GM20000 (cell line): ENCODE measurements at places on chromosomes 5 and 9.

DNA sequence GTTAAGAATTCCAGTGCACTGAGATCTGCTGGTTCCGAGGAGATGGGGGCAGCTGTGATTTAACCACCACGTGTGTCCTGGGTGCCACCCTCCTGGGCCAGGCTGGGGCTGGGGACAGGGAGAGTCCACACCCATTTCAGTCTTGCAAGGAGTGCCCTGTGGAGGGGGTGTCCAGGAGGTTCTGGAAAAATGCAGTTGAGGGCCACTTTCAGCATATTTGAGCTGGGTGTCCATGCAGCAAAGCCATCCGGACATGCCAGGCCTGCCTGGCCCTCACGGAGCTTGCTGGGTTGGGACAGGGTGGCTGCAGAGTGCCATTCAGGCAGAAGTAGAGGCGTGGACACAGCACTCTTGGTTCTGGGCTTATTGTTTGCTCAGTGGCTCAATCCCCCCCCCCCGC, 68.1 kb downstream of the NEK6 start:
- no peak for DNase-seq

DNA sequence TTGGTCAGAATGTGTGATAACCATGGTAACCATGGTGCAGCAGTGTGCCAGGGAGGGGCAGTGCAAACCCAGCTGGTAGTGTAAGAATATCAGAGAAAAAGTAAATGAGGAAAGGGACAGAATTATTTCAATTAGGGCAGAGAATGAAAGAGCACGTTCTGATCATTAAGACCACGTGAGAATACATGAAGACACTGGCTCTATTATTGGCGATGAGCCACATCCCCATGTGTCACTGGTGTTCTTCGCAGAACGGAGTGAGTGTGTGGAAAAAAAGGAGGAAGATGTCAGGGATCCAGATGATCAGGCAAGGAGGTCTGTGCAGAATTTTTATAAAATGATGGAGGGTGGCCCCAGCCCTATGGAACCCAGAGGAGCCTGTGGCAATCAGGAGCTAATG, 315.5 kb downstream of the SEMA5A start:
- no peak for DNase-seq

DNA sequence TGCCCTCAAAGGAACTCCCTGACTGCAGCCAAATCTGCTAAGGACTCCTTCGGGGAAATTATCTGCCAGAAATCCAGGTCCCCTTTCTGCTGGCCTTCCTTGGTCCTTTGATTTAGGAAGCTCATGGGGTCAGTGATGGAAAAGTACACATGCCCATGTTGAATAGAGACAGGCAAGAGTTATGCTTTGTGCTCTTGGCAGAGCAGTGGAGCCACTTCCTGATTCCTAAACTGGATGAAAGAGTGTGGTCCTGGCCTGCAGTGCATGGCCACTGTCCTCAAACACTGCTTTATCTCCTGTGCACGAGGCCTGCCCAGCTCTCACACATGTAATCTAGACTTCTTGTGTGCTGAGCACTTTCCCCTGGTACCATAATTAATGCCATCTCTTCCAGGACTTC, 2.0 kb upstream of the EBF1 start:
- DNase-seq = no peak

- no peak for DNase-seq
Measured at GRCh38 chr5:179439181-179439985, 94.1 kb upstream of the ADAMTS2 start.

- no peak for DNase-seq
Measured at GRCh38 chr5:74992791-74993190, 59.6 kb downstream of the GCNT4 start.

DNA sequence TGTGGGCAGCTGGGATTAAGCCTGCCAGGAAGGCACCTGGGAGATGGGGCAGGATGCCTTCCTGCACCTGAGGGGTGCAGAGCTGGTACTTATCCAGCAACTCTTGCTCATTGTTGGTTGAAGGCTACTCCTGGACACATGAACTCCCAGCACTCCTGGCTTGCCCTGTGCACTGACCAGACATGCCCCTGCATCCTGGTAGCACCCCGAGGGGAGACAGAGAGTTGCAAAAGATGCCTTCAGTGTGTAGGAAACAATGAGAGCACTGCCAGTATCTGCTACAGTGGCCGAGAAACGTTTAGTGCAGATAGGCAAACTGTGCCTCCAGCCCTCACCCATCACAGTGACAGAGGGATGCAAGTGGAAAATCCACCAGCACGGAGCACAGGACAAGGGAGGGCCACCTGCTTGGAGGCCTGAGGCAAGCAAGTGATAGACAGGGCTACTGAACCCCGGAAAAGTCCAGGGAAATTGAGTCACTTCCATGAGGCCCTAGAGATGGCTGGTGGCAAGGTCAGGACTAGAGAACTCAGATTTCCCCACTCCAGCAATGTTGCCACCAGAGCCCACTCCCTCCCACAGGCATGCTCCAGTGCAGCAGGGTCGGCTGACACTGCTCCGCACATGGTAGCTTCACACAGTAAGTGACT, 171.1 kb downstream of the FSTL4 start:
- no peak for DNase-seq

DNA sequence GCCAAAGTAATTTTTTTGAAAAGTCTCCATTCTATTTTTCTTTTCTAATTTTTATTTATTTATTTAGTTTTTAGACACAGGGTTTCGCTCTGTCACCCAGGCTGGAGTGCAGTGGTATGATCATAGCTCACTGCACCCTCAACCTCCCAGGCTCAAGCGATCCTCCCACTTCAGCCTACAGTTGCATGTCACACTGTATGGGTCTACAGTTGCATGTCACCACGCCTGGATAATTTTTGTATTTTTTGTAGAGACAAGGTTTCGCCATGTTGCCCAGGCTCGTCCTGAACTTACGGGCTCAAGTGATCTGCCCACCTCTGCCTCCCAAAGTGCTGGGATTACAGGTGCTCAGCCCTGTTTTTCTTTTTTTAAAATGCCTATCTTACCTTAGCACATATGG, 10.7 kb downstream of the FANCC start:
- DNase-seq = no peak

GRCh38 chr5:68047035-68047434, 168.5 kb upstream of the PIK3R1 start:
- DNase-seq = no peak

DNA sequence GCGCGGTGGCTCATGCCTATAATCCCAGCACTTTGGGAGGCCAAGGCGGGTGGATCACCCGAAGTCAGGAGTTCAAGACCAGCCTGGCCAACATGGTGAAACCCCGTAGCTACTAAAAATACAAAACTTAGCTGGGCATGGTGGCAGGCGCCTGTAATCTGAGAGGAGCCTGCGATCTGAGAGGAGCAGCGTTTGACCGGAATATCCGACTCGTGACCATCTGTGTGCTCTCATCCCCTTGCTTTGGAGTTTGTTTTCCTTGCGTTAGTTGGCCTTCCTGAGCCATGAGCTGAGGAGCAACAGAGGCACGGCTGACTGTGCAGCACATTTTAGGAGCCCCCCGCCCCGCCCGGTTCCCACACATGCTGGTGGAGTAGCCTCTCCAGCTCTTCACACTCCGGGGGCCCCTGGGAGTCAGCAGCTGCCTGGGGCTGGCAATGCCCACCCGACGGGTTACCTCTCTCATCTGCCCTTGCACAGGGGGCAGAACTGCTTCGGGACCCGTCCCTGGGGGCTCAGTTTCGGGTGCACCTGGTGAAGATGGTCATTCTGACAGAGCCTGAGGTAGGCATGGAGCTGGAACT, 3.0 kb downstream of the ADAMTS13 start:
- DNase-seq = no peak

GRCh38 chr9:133347515-133347984, 381 bp downstream of the MED22 start:
- DNase-seq = peak; percentile 80

DNA sequence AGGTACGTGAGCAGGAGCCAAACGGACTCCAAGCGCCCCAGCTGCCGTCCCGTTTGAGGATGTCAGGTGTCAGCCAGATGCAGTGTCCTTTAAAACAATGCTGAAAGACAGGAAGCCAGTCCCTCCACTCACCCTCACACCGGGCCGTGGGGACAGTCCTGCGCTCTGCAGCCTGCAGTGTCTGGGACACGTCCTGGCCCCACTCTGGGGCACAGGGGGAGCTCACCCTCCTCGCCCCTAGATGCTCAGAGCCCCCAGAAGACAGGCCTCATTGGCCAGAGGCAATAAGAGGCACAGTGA, 79.7 kb downstream of the ZNF354C start:
- no peak for DNase-seq

GRCh38 chr5:2018390-2018724, 135.6 kb upstream of the IRX4 start:
- no peak for DNase-seq

DNA sequence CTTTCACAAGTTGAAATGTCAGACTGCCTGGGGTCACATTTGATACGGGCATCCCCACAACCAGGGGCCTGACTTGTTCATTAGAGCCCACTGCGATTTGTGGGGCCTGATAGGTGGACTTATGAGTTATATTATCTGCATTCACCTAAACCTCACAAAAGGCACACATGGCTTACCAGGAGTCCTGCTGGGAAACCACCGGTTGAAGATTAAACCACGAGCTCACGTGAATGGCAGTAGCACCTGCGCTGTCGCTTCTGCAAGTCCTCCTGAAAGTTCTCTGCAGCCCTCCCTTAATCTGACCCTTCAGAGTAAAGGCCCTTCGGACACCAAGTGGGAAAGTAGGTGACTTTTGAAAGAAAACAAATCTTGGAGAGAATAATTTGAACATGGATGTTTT, 68.9 kb downstream of the PPIC start:
- peak; percentile 46 for DNase-seq

- no peak for DNase-seq
Measured at GRCh38 chr5:146851133-146851532, 27.4 kb downstream of the PPP2R2B start.

DNA sequence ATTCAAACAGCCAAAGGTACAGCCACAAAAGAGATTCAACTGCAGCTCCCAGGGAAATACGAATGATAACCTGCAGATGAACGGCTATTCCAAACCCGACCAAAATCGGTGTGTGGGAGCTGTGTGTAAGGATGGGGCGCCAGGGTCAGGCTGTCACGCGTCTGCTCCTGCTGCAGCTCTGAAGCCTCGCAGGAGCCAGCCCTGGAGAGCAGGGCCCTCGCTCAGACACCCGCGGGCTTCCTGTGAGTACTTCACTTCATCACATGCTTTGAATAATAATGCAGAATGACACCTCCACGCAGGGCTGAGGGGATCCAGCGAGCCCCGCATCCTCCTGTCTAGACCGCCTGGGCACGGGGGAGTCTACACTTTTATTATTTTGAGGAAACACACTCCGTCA, 307.5 kb upstream of the IRX2 start:
- DNase-seq = no peak

- no peak for DNase-seq
Measured at GRCh38 chr9:97280755-97281330, 26.6 kb upstream of the CCDC180 start.

- no peak for DNase-seq
Measured at GRCh38 chr5:137822984-137823383, 44.7 kb upstream of the MYOT start.

GRCh38 chr9:135410831-135411473, 68.6 kb upstream of the PPP1R26 start:
- DNase-seq = no peak

DNA sequence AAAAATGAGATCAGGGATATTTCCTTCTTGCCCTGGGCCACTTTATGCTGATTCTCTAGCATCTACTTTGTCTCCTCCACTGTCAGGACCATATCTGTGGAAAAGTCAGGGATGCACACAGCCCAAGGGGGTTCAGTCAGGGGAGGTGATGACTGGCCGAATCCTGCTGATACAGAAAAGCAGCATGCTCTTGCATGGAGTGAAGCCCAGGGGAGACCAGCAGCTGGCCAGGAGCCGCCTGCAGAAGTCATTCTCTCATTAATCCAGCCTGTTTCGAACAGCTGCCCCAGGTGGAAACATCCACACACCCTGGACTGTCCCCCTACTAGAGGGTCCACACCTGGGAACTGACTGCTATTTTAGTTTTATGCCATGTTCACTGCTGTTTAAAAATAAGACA, 177.1 kb downstream of the ATP10B start:
- DNase-seq = no peak

- DNase-seq = no peak
Measured at GRCh38 chr5:38267372-38267771, 9.0 kb downstream of the EGFLAM start.

DNA sequence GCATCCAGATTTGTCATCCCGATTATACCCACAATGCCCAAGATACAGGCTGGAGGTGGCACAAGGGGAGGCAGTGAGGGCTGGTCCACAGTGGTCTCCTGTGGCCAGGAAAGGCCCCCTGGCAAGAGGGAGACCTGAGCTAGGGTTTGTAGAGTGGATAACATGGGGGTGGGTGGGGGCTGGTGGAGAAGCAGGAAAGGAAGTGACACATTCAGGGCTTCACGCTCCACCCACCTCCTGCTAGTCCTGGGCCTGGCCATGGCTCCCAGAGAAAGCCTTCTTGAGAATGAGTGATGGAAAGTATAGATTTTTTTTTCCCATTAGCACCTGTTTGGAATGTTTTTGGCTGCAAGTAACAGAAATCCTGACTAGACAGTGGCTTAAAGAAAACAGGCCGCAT, 81.3 kb downstream of the ANKRD33B start:
- peak; percentile 49 for DNase-seq

- DNase-seq = peak; percentile 59
Measured at GRCh38 chr5:39274398-39275085, 55.2 kb upstream of the FYB1 start.

DNA sequence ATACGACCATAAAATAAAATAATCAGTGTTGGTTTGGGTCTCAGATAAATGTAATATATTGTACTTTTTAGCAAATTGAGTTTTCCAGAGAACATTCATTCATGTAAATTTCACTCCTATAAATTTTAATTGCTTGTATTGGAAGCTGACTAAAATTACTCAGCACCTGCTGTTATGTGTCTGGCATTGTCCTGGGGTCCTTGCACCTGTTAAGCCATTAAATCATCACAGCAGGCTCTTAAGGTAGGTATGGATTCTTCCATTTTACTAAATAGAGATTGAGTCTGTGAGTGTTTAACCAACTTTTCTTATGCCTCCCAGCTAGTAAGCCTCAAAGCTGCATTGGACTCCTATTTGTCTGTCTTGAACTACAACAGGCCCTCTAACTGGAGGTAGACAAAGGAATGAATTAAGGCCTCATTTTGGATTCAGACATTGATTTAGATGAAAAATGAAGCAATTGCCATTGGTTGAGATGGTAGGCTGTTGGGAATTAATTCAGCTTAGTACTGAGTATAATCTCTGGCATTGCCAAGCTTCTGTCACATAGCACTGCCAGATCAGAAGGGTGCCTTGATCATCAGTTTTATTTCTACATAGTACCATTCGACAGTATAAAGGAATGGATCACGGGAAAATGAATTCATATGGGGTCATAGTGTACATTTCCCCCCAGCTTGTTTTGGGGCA, 78.9 kb downstream of the PARP8 start:
- DNase-seq = no peak

GRCh38 chr5:169051351-169051750, 249.6 kb downstream of the SLIT3 start:
- DNase-seq = no peak

- no peak for DNase-seq
Measured at GRCh38 chr9:3125602-3126405, 281.9 kb upstream of the PUM3 start.

GRCh38 chr9:89367281-89367680, 49.0 kb downstream of the SECISBP2 start:
- no peak for DNase-seq

- no peak for DNase-seq
Measured at GRCh38 chr5:145712245-145712644, 122.9 kb downstream of the PRELID2 start.

GRCh38 chr9:31030741-31031202, 1353.7 kb upstream of the ACO1 start:
- DNase-seq = no peak
